ENCODE measurements at places on chromosomes 4 and X.

DNA sequence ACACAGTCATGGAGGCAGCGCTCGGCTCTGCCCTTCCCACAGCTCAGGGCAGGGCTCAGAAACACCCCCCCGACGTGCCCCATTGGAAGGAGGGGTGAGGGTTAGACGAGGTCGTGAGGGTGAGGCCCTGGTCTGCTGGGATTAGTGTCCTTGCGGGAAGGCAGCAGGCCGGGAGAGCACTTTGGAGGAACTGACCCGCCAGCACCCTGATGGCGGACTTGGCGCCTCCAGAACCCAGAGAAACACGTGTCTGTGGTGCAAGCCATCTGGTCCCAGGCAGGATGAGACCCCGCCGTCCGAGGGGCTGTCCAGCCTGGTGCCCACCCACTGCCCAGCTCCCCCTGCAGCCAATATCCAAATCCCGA lies 26.3 kb downstream of the TACC3 start:
- DNase-seq: no peak

GRCh38 chr4:26985873-26986272 lies 125.2 kb downstream of the STIM2 start:
- DNase-seq: no peak

DNA sequence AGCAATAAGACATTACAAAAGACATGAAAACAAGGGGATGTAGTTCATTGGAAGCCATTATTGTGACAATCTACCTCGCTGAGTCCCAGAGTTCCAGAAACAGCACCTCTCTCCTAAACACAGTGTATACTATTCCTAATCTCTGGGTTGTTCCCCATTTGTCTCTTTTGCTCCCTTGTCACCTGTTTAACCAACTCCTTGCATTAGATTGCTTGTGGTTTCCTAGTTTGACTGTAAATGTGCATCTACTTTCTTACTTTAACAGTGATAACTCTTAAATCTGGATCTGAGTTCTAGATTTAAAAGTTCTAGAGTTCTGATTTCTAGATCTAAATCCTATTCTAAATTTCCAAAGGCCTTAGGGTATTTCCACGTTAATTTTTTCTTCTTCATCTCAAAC lies 71.6 kb upstream of the TET2 start:
- no peak for DNase-seq

- DNase-seq: no peak
These were observed 97.4 kb upstream of the S100G start for GRCh38 chrX:16552546-16552945.

- no peak for DNase-seq
These were observed 185.3 kb downstream of the MAPK10 start for GRCh38 chr4:86174506-86174905.

DNA sequence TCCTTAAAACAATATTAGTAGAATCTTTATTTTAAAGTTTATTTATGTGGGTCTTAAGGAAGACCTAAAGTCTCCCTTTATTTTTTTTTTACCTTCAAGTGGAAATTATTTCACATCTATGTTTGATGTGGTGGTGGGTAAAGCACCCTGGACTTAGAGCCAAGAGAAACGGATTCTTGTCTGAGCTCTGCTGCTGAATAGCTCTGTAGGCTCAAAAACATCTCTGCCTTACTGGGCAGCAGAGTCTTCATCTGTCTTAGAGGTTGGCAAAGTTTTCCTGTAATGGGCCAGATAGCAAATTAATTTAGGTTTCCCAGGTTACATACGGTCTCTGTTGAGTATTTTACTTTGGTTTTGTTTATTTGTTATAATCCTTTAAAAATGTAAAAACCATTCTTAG lies 136.5 kb downstream of the CEP135 start:
- DNase-seq: no peak

DNA sequence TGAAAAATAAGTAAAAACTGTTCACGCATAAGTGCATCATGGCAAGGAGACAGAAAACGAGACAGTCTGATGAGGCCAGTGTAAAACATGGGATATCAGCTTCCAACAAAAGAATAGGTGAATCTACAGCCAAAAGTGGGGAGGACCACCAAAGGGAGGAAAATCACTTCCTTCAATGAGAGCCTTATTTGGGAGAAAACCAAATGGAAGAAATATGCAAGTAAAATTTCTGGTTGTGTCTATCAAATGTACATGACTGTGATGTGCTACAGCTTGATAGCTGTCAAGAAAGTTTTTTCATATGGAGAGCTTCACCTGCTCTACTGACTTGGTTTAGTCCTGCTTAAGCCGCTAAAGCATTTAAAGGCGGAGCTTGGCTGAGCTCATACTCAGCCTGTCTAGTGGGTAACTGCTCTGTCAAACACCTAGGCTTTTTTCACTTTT lies 66.2 kb downstream of the MAGEA1 start:
- DNase-seq: peak; percentile 85

GRCh38 chr4:173415885-173416653 lies 17.2 kb upstream of the SCRG1 start:
- DNase-seq: no peak

GRCh38 chr4:58833126-58833525 lies 1722.9 kb upstream of the IGFBP7 start:
- no peak for DNase-seq

- DNase-seq: no peak
These were observed 173.7 kb upstream of the GALNTL6 start for GRCh38 chr4:171639540-171639939.

DNA sequence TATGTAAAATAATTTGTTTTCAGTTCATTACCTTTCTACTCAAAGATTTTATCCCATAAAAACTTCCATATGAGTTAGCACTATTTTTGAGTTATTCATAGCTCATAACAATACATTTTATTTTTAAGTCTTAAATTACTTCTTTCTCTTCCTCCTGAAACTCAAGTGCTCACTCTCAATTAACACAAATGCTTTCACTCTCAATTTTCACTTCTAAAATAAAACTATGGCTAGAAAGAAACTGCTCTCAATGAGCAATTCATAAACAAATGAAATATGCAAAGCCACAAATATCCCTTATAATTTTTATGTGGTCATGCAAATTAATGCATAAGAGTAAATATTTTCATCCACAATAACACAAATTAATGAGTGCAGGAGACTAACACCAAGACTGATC lies 38.8 kb downstream of the MAML3 start:
- DNase-seq: no peak

DNA sequence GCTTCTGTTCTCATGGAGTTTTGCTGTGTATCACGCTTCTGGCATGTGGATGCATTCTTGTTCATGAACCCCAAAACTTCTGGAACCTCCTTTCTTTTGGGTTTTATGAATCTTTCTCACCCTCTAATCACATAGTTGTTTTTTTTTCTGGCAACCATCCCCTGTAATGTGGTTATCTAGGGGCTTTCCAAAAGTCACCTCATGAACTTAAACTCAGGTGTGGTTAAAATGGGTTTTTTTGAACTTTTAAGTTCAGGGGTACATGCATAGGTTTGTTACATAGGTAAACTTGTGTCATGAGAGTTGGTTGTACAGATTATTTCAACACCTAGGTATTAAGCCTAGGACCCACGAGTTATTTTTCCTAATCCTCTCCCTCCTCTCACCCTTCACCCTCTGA lies 1099.4 kb upstream of the SLIT2 start:
- DNase-seq: no peak

DNA sequence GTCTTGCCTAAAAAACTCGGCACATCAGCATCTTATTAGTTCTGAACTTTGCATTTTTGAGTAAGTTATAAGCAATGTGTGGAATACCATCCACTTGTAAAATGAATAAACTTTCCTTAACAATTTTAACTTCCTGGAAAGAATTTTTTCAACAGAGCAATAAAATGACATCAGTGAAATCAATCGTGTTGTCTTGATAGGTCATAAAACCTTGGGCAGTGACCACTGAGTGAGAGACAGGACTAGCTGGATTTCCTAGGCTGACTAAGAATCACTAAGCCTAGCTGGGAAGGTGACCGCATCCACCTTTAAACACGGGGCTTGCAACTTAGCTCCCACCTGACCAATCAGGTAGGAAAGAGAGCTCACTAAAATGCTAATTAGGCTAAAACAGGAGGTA lies 403.0 kb upstream of the CNKSR2 start:
- DNase-seq: no peak

- DNase-seq: no peak
These were observed 28.9 kb downstream of the SLC25A5 start for GRCh38 chrX:119497185-119497584.

- no peak for DNase-seq
These were observed 94.3 kb downstream of the FAM193A start for GRCh38 chr4:2630556-2631273.

DNA sequence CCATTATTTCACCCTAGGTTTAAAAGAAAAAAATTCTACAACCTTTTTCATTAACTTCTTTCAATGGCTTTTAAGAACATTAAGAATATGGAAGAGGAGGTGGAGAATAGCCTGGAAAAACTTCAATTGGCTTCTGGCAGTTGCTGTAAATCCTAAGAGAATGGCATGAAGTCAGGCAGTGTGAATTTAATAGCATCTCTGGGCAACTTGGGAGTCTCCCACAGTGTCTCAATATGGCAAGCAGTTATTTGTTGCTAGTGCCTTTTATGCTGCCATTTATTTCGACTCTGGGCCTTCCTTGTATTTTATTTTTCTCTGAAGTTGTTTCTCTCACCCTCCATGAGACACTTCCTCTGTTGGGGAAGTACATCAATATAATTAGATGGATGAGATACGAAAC lies 322.1 kb downstream of the CBLL2 start:
- DNase-seq: no peak

DNA sequence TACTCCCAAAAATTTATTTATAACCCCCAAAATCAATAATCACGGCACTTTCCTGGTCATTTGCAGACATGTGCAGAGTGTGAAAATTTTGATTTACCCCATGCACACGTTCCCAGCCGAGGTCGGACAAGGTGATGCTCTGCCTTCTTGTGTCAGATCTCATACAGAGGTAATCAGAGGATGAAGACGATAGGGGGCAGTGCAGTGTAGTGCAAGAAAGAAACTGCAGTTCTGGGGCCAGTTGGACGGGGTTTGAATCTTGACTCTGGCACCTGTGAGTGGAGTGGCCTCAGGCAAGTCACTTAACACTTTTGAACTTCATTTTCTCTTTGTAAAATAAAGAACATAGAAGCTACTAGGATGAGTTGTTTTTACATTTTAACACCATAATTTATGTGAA lies 88.4 kb downstream of the FRMPD3 start:
- DNase-seq: peak; percentile 4

- no peak for DNase-seq
These were observed 92.6 kb downstream of the LNX1 start for GRCh38 chr4:53498706-53499105.

DNA sequence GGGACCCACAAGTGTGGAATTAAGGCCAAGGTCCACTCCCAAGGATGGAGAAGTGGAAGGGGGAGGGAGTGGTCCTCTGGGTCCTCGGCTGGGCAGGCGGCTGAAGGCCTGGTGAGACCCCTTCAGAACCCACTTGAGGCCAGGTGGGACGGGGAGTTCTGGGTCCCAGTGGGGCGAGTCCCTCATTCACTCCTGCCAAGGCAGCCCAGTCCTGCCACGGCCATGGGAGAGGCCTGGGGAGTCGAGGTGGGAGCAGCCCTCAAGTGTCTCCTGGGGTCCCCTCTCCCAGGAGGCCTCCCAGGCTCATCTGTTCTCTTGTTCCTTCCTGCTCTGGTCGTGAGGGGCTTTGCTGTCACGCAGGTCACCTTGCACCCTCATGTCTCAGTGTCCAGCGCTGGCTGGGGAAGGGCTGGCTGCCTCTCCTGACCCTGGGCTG lies 6.1 kb upstream of the SH3BP2 start:
- DNase-seq: no peak

GRCh38 chrX:57367649-57368048 lies 81.1 kb downstream of the FAAH2 start:
- DNase-seq: no peak

- no peak for DNase-seq
These were observed 618.6 kb upstream of the CPEB2 start for GRCh38 chr4:14383652-14384051.

GRCh38 chrX:22699581-22700091 lies 300.1 kb upstream of the DDX53 start:
- no peak for DNase-seq
